ENCODE measurements at places on chromosomes 1 and 21.
A peak's percentile ranks its signal among the peaks of the same experiment; 100 is the strongest.

- peak; percentile 21 for DNase-seq
Observed at GRCh38 chr1:188782220-188782841, 1695.3 kb downstream of the BRINP3 start.

DNA sequence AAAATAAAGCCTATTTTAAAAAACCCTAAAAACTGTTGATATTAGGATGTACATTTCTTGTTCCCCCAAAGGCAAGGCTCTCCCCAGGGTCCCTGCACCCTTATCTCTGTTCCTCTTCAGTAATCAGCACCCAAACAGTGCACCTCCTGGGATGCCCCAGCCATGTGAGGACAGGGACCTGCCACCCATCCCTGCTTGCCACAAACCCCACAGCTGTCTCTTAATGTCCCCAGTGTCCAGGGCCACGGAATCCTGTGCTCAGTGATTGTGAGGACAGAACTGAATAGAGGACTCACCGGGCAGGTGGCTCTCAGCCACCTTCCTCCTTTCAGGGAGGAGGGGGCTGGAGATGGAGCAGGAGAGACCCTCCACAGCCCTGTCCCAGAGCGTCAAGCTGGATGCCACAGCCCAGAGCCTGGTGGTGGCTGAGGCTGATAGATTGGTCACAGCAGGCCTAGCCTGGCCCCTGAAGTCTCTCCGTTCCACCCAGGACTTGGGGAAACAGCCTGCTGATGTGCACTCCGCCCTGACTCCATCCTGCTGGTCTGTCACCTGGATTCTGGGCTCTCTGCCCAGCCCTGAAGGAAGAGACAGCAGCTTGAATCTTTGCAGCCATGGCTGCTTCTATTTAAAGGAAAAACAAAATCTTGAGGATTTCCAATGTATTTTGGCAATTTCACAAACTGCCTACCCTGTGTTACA, 23.1 kb downstream of the RNF187 start:
- no peak for DNase-seq

GRCh38 chr1:25140073-25140797, 92.1 kb downstream of the SYF2 start:
- DNase-seq = no peak

DNA sequence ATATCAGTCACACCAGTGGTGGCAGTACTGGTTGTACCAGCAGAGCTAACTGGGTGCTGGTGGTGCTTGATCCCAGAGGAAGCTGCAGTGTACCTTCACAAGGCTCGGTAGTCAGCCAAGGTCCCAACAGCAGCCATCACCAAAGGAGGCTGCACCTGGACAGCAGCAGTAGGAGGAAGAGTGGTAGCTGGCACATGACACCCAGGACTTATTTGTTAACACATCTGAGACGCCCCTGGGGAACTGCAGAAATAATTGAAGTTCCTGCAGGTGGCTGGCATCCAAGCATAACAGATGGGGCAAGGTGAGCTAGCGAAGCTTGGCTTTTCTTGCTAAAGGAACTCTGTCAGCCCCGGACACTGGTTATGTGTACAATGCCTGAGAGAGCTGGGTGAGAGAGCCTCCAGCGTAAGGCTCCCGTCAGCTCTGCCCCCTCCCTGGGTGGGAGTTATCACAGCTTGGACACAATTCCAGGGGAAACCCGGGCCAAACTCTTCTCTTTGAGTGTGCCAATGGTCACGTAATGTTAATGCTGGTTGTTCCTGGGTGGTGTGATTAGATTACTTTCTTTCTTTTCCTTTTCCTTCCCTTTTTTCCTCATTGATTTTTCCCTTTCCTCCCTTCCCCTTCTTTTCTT, 29.1 kb upstream of the PARP1 start:
- no peak for DNase-seq

DNA sequence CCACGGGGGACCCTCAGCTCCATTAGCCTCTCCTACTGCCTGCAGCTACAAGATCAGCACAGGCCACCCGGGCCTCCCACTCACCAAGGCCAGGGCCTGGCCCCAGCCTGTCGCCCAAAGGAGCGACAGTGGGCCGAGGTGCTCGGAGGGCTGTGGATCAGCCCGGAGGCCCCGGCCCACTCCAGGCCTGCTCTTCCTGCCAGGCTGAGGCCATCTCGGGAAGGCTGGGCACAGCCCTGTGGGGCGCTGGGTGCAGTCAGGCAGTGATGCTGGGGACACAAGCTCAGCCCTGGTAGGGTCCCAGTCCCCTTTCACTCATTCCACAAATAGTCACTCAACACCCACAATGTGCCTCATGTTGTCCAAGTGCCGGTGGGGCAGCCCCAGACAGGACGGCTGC, 58.8 kb downstream of the CASZ1 start:
- DNase-seq = no peak

DNA sequence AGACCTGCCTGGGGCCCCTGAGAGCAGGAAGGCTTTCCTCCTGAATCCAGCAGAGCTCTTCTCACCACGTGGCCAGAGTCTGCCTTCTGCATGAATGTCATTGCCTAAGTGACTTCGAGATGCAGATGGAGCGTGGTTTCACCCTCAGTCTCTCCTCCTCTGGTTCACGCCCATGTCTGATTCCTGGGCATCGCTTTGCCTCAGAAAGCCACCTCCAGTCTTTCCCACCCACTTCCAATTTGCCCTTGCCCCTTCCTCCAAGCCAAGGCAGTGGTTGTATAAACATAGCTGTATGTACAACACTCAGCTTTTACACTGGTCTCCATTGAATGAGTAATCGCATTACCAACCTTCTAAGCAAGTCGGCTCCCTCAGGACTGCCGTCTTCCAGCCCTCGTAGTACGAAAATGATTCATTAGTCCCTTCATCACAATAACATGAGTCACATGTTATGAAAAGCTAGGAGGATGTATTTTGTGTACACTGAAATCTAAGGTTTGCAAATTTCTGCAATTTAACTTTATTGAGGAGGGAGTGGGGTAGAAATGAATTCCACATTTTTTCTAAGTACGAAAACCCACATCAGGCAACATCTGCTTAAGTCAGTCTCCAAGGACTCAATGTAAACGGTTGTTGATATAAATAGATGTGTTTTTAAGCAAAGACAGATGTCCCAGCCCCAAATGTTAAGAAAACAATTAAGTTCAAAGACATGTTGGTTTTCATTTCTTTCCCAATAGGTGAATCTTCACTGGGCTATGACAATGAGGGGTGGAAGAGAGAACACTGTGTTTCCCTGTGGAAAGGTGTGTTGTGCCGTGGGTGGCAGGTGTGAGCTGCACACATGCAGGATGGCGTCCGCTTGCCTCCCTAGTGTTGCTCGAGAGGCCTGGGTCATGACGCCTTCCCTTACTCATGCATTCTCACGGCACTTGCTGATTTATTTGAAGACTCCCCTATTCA, 32.3 kb upstream of the ETS2 start:
- peak; percentile 95 for DNase-seq

DNA sequence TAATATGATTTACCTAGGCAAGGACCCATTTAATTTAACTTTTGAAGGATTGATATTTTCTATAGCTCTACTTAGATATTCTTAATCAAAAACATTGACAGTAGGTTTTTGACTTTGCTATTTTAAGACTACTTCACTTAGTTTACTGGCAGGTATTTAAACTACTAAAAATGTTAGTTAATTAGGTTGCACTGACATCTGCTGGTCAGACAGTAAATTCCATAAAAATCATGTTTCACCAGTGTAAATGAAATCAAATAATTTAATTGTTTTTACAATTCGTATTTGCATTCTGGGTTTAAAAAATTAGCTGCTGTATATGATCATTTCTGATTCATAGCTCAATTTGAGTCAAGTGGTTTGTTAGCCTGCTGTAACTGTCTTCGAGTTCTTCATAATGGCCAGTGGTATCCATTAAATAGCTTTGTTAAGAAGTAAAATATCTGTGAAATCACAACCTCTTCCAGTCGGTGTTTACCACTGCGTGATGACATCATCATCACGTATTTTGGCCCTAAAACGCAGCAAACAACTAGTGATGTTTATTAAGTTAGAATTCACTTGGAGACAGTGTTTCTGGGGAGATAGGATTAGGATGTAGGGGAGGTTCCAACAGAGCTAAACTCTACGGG, 26.2 kb downstream of the EXTL2 start:
- DNase-seq = no peak

DNA sequence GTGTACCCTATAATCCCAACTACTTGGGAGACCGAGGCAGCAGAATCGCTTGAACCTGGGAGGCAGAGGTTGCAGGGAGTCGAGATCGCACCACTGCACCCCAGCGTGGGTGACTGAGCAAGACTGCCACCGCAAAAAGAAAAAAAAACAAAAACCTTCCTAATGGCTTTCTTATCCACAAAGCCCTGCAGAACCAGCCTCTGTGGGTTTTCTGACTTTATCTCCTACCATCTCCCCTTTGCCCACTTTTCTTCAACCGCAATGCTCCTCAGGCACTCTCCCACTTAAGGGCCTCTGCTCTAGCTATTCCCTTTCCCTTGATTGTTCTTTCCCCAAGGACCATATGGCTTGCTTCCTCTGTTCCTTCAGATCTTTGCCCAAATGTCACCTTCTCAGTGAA, 67.9 kb upstream of the PUM1 start:
- no peak for DNase-seq

DNA sequence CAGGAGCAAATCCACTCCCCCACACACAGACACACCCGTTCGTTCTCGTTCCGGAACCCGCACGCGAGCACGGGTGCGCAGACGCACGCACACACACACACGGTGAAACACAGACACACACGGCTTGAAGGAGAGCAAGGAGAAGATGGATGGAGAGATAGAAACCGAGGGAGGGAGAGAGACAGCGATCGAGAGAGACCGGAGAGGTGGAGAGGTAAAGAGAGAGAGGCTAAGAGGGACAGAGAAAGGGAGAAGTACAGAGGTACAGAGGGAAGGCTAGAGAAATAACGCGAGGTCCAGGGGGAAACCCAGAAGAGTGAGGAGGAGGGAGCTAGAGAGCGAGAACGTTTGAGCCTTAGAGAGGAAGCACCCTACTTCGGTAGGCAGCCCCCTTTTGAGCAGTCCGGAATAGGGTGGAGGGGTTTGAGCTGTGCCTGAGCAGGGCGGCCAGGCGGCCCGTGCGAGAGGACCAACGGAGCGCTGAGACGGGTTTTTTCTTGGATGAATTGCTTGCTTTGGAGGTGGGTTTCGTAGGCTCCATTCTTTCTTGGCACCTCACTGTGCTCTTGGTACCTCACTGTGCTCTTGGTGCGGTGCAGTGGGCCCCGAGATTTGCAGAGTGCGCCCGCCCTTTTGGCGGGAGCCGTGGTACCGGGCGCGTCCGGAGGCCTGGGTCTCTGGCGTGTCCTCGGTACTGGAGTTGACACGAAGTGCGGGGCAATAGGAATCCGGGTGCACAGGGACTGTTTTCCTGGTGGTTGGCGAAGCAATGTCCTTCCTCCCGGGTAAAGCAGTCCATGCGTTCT, 88.4 kb upstream of the RHOU start:
- DNase-seq = no peak

GRCh38 chr1:225746361-225747179, 31.1 kb upstream of the SRP9 start:
- peak; percentile 78 for DNase-seq

- DNase-seq = no peak
Observed at GRCh38 chr1:50976111-50976889, 6.3 kb downstream of the CDKN2C start.

DNA sequence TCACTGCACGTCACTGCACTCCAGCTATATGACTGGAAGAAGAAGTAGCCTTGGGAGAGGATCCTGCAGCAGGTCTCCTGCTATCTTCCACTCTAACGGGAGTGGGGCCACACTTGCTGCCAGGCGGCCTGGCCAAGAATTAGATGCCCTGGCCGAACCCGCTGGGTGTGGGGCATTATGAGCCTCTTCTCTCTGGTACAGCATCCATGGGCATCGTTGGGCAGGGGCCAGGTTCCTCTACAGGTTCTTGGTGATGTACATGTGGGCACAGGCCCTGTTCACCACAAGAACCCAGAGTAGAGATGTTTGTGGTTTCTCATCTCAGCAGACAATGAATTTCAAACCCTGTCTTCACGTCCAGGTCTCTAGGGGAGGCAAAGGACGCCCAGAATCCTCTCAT, 370.5 kb downstream of the NPHP4 start:
- no peak for DNase-seq

DNA sequence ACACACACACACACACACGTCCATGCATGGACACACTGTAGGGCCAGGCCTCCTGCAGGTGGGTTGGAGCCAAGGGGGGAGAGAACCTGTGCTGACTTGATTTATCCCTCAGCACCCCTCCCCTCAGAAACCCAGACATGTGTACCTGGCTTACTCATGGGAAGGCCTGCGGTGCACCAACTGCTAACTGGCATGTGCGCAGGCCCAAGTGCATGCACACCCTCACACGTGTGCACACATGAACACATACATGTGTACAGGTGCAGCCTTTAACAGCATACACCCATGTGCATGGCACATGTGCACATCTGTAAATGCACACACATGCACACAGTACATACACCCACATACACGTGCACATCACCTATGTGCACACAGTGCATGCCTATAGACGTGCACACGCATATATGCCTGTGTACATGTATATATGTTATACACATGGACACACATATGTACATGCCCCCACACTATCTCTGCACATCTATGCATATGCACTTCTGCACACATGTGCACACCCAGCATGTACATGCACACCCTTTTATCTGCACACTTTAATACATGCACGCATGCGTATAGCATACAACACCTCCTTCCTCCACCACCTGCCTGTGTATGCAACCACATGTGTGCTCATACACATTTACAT, 67.5 kb downstream of the TRIM11 start:
- no peak for DNase-seq

DNA sequence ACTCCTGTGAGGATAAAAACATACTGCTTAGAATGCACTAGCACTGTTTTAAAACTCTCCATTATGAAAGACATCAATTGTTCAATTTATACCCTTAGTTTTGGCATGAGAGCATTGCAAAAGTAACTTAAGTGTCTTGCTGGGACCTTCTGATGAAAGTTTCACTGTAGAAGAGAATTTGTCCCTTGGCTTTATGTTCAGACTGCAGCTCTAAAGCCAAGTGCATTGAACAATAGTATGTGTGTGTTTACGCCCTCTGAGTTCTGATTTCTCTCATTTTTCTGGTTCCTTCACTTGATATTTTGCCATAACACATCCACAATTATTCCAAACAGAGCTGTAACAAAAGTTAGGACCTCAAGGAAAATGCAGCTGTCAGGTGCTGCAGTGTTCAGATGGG, 474.6 kb downstream of the DISC1 start:
- DNase-seq = no peak

GRCh38 chr1:74620242-74620641, 53.4 kb downstream of the ERICH3 start:
- no peak for DNase-seq

GRCh38 chr1:205989786-205990185, 13.4 kb downstream of the RAB7B start:
- no peak for DNase-seq

- peak; percentile 43 for DNase-seq
Observed at GRCh38 chr1:161085165-161085564, 4.2 kb downstream of the NECTIN4 start.

Measured in retinal pigment epithelial cell (primary cell).